ENCODE measurements at places on chromosomes 13 and 19. TPM values are rescaled to one million over a fixed set of nuclear protein-coding genes. Genes with fewer than 3 reads are reported as not detected.

CCDC169 gene
- polyA plus RNA-seq: 2.6 TPM

KRTDAP gene
- polyA plus RNA-seq: not detected

SOX21 gene
- polyA plus RNA-seq: 0.05 TPM

- DNase-seq: no peak
These were observed 342.0 kb downstream of the TEX29 start for GRCh38 chr13:111662451-111662850.

DNA sequence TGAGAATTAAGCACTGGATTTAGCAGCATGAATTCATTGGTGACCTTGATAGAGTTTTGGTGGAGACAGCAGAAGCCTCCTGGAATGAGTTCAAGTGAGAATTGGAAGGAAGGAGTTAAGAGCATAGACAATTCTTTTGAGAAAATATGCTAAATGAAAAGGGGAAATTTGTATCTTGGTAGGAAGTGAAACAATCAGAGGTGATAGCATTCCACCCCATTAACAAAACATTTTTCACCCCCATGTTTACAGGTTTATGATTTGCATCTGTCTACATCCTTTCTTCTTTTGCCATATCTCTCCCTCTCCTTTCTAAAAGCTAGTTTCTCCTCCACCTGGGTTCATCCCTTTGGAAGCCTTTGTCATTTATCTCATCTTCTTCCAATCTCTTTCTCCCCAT lies 27.5 kb downstream of the LNX2 start:
- no peak for DNase-seq

OVOL3 gene
- polyA plus RNA-seq: not detected

- no peak for DNase-seq
These were observed 148.9 kb upstream of the VSTM2B start for GRCh38 chr19:29376855-29377354.
